ENCODE measurements at places on chromosomes 5 and 9. TPM values are rescaled to one million over a fixed set of nuclear protein-coding genes. Genes with fewer than 3 reads are reported as not detected.
A peak's percentile ranks its signal among the peaks of the same experiment; 100 is the strongest.

GRCh38 chr5:147860641-147861025 is 17.9 kb upstream of the SCGB3A2 start:
- DNase-seq, result peak; percentile 44

DNA sequence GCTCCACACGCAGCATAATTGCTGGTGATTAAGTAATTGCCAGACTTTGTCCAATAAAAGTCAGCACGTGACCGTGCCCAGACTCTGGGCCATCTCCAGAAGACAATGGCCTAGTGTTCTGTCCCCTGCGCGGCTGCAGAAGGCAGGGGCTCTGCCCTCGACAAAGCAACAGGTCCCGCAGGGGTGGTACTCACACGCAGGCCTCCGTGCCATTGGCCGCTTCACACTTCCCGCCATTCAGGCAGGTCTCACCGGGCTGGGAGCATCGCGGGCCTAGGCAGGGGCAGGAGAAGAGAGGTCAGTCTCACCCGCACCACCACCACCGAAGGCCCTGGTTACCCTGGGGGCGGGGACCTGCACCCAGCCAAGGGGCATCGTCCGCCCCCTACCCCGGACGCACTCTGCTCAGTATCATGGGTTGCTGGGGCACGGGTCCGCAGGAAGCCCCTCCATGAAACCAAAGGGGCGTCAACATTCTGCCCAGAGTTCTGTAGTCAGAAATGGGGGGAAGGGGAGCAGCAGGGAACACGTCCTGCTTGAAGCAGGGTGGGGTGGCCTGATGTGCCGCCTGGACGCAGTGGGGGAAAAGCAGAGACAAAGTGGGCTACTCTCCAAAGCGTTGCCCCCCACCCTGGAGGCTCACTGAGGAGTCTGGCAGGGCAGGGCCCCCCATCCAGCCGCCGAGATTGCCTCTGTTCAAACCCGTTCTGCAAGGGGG is 1.9 kb downstream of the NOTCH1 start:
- peak; percentile 86 for DNase-seq

- no peak for DNase-seq
These were observed 69.5 kb upstream of the GARNL3 start for GRCh38 chr9:127194881-127195713.

- no peak for DNase-seq
These were observed 173.0 kb downstream of the MRPS30 start for GRCh38 chr5:44981708-44982107.

DNA sequence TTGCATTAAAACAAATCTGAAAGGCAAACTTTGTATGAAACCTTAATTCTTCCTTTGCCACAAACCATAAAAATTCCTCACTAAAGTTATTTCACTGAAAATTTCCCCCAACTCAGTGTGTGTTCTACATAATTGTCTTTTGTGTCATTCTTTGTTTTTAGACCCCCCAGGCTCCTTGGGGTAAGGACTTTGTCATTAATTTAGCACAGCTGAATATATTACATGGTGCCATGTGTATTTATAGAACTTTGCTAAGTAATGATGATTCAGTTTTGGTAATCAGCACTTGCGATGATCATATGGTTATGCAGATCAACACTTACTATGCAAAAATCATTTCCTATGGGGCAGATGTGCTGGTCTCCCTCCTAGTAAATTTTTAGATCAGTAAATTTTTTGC is 712.1 kb upstream of the MEF2C start:
- DNase-seq, result no peak

DNA sequence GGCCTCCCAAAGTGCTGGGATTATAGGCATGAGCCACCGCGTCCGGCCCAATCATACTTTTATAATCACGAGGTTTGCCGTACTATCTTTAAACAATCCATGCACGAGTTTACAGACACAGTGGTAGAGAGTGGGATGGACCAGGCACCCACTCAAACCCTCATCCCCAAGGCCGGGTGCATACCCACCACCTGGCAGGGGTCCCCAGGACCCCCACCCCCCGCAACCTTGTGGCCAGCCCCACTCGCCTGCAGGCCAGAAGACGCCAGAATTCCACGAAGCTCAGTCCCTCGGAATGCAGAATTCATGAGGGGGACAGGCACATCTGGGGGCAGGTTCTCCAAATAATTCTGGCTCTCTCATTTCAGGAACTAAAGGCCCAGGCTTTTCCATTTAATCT is 17.1 kb downstream of the NACC2 start:
- DNase-seq, result no peak

GRCh38 chr9:128201441-128202369 is 1.5 kb upstream of the DNM1 start:
- DNase-seq, result no peak

DNA sequence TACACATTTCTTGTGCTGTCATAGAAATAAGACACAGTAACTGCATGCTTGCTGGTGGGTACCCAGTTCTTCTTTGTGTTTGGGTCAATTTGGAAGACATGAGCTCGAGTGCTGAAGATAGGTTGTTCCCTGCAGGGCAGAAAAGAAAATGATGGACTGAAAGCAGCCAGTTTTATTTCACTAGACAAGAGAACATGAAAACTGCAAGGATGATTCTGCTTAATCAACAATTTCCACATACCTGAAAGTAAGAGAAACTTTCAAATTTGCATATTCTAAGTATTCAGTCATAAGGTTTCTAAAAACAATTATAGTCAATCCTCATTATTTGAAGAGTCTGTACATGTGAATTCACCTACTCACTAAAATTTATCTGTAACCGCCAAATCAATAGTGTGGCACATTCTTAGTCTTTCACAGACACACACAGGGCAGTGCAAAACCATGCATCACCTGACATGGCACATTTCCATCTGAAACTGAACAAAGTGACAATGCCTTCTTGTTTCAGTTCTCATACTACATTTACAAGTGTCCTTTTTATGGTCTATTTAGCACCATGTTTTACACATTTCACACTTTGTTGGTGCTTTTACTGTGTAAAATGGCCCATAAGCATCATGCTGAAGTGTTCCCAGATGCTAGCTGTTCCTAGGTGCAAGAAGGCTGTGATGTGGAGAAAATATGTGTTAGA is 56.9 kb downstream of the HOMER1 start:
- no peak for DNase-seq

GRCh38 chr9:136539427-136540421 is 6.1 kb downstream of the NOTCH1 start:
- DNase-seq, result peak; percentile 99

DNA sequence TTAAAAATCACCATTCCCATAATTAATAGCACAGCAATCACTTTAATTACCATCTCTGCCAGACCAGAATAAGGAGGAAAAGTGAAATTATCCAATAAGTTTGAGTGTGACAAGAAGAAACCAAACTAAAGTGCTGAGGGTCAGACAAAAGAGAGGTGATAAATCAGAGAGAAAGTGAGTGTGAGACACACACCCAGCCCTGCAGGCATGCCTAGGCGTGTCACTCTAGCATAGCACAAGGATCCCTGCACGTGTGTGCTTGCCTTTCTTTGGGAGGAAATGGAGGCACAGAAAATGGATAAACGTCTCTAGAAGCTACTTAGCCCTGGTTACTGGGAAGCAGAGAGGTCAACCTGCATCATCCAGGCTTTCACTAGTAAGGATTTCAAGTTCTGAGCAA is 56.2 kb downstream of the SEMA6A start:
- DNase-seq, result peak; percentile 48

DNA sequence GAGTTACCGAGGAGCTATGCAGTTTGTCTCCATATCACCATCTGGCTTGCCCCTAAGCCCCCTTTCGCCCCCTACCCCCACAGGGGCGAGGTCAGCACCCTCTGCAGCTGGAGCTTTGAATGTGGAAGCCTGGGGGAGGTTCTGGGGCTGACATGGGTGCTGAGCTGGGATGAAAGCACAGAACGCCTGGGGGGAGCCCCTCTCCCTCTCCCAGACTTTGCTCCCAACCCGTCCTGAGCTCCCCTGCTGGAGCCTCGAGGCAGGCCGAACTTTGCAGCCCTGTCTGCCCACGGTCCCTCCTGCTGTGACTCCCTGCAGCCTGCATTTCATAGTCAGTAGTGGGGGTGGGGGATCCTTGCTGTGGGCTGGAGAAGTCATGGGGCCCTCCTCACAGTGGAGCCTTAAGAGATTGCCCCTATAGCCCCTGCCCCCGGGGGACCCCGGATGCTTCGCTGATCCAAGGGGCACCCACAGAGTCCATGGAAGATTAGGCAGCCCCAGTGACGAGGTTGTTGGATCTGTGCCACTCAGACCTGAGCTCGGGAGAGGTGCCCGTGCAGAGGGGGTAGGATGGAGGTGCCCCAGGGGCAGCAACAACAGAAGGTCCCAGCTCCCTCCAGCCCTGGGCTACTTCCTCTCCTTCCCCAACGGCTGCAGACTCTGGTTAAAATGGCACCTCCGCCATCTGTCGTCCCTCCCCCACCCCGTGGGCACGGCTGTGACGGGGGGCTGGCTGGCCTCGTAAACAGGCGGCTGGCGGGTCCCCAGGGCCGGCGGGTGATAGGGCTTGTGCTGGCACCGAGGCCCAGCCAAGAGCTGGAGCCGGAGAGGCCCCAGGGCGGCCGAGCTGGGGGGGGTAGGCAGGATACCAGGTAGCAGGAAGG is 162.0 kb downstream of the C9orf50 start:
- DNase-seq, result peak; percentile 52

DNA sequence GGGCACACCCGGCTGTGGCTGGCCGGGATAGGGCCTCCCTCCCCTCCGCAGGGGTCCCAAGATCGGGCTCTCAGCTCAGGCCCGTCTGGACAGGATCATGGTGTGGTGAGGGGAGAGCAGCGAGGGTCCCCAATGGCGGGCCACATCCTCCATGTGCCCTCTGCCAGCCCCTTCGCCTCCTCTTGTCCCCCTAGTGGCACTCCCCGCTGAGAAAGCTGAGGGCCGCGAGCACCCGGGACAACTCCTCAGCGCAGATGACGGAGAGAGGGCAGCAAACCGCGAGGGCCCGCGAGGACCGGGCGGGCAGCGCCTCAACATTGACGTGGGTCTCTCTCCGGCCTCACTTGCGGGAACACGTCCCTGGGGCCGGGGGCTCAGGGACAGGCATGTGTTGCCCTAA is 24.6 kb downstream of the NKD2 start:
- no peak for DNase-seq

- DNase-seq, result no peak
These were observed 88.5 kb downstream of the FEM1C start for GRCh38 chr5:115456056-115456455.

- no peak for DNase-seq
These were observed 14.5 kb downstream of the GABRA6 start for GRCh38 chr5:161700065-161700464.

- no peak for DNase-seq
These were observed 14.7 kb upstream of the TMEM250 start for GRCh38 chr9:136133191-136133958.

DNA sequence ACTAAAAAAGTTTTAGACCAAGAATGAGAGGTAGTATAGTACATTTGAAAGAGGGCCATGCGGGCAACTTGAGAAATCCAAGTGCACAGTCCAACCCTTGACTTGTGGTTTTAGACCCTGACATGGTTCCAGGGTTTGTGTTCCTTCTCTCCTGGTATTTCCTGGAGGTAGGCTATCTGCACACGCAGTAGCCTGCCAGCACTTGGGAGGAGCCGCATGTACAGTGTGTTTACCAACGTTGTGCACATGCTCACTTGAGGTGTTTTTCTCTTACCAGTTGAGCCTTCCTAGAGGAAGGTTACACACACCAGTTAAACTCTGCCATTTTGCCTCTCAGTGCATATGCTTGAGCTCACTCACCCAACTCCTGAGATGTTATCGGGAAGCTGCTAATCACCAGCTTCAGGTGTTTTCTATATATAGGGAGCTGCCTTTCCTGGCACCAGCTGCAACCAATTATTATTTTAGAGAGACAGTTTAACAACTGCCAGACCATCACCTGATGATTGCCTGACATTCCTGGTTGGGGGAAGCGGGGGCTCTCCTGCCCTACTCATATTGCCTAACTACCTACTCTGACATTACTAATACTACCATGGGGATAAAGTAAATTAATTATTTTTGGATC is 593.4 kb upstream of the TUSC1 start:
- no peak for DNase-seq

GRCh38 chr9:131923766-131924165 is 155.9 kb downstream of the MED27 start:
- no peak for DNase-seq

DNA sequence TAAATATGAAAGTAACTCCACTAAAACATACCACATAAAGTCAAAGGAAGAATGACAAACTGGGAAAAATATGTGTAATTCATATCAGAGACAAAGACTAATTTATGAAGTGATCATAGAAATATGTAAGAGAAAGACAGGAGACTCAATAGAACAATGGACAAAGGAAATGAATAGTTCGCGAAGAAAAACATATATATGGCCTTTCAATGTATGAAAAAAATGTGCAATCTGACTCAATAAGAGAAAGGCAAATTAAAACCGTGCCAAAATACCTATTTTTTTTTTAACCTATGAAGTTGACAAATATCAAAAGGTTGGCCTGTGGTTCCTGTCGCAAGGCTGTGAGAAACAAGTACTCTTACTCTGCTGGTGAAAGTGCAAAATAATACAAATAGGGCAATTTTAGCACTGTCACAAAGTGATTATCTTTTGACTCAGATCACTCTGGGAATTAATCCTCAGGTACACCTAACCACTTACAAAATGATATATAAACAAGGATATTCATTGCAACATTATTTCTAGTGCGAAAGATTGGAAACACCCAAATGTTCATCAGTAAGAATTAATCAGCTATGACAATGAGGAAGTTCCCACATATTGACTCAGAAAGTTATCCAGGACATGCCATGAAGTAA is 3.7 kb downstream of the C9 start:
- no peak for DNase-seq

- DNase-seq, result no peak
These were observed 2.7 kb downstream of the GNAQ start for GRCh38 chr9:78028926-78029325.

DNA sequence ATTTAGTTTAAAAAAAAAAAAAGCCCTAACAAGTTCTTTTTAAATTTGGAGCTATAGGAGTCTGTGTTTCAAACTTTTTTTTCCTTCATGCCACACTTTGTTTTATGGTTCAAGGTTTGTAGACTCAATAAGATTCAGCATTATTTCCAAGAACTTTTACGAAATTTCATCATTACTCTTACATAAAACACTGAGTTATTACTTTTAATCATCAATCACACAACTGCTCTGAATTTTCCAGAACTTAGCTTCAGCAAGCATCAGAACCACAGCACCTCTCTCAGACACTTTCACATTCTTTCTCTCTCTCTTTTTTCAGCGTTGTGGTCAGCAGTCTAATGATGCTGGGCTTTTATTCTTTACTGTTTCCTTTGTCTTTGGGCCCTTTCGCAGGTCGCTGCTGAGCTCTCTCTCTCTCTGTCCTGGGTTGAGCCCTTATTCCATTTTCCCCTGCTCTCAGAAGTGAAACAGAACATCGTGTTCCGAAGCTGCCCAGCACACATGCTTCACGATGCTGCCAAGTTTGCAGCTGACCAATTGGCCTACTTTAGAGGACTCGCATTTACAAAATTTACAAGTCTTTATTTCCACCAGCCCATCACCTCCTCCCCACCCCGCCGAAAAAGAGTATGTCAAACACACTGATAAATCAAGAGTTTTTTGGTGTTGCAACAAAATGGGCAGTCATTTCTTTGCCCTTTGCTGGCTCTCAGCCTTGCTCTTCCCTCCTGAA is 44.6 kb upstream of the PIK3R1 start:
- peak; percentile 34 for DNase-seq

- no peak for DNase-seq
These were observed 509.1 kb downstream of the DTWD2 start for GRCh38 chr5:118479285-118479684.

Gene MTX3
- total RNA-seq, result 9.4 TPM

Gene PCSK1
- total RNA-seq, result 3.6 TPM

Gene BDP1
- 18.9 TPM for total RNA-seq

Gene GZMA
- 2.0 TPM for total RNA-seq

Gene ADRB2
- total RNA-seq, result 1.2 TPM

Gene ZNF883
- 0.27 TPM for total RNA-seq

Gene PBX3
- 21.1 TPM for total RNA-seq

Gene NOXA1
- 27.5 TPM for total RNA-seq

Gene ARAP3
- total RNA-seq, result 15.4 TPM

Gene EFNA5
- total RNA-seq, result 9.7 TPM

Gene LCP2
- 13.4 TPM for total RNA-seq

All from colonic mucosa (tissue), 4 donors.